AG04450 (cell line): ENCODE measurements at places on chromosomes 16 and 17.
A peak's percentile ranks its signal among the peaks of the same experiment; 100 is the strongest.

DNA sequence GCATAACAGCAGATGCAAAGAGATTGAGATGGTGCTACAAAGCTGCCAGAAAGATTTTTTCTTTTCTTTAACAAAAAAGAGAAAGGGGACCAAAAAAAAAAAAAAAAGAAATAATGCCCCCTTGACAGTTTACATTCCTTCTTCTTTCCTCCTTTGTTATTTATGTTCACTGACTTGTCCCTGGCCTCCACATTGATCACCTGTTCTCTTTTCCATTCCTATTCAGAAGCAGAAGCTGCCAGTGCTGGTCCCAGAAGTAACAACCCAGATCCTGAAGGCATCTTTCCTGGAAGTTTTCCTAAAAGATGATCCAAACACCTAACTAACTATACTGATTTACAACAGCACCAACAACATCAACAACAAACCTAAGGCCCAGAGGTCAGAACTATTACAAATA lies 728.1 kb downstream of the KCNJ2 start:
- no peak for DNase-seq

GRCh38 chr17:69733171-69734012 lies 318.9 kb downstream of the MAP2K6 start:
- peak; percentile 33 for DNase-seq

- no peak for DNase-seq
Observed at GRCh38 chr16:56426585-56426984, 1.2 kb upstream of the AMFR start.

DNA sequence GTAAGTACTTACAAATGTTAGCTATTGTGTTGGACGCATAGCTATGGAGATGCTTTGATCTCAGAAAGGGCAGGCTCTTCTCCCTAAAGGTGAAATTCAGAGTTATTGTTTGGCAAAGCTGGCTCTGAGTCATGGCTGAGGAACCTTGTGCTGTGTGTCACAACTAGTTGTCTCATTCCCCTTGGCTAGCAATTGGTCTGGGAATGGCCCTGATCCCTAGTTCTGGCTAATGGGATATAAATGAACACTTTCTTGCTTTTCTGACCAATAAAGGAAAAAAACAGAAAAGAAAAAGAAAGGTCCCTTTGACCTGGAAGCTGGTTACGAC lies 210.6 kb downstream of the MAP2K4 start:
- peak; percentile 8 for DNase-seq

GRCh38 chr17:44916781-44917241 lies 1.5 kb upstream of the GFAP start:
- no peak for DNase-seq

- DNase-seq, result no peak
Observed at GRCh38 chr16:27217256-27217655, 13.9 kb downstream of the KDM8 start.
